ENCODE measurements at places on chromosomes 16 and 17.

DNA sequence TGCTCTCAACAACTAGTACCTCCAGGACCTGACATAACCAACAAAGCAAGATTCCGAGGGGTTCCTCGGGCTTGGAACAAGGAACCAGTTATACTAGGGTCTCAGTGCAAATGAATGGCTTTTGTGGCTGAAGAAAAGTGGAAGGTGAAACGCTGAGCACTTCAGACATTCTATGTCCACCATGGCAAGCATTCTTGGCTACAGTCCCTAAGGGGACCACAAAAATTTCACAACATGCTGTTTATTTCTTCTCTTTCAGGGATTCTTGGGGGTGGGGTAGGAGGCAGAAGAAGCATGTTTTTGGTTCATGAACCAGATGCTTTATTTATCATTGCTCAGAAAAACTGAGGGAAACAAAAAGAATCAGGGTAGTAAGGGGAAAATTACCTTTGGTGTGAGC, 479.9 kb upstream of the CDH11 start:
- no peak for DNase-seq

- no peak for DNase-seq
Measured at GRCh38 chr17:38454532-38454931, 26.3 kb downstream of the ARHGAP23 start.

- DNase-seq = no peak
Measured at GRCh38 chr16:51621610-51622009, 470.5 kb upstream of the SALL1 start.

DNA sequence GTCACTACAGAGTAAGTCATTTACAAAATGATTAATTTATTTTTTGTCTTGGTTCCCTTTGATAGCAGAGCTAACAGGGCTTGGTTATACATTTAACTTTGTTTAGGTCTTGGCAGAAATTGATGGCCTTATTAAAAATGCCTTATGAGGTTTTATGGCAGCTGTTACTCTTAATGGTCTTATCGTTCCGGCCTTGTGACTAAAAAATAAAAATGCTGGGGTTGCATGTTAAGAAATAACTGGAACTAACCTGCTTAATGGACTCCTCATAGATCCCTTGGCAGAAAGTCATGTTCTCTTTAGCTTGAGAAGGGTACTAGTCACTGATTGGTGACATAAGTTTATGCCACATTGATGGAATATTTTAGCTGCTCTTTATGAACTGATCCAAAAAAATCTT, 18.3 kb downstream of the COX11 start:
- no peak for DNase-seq

DNA sequence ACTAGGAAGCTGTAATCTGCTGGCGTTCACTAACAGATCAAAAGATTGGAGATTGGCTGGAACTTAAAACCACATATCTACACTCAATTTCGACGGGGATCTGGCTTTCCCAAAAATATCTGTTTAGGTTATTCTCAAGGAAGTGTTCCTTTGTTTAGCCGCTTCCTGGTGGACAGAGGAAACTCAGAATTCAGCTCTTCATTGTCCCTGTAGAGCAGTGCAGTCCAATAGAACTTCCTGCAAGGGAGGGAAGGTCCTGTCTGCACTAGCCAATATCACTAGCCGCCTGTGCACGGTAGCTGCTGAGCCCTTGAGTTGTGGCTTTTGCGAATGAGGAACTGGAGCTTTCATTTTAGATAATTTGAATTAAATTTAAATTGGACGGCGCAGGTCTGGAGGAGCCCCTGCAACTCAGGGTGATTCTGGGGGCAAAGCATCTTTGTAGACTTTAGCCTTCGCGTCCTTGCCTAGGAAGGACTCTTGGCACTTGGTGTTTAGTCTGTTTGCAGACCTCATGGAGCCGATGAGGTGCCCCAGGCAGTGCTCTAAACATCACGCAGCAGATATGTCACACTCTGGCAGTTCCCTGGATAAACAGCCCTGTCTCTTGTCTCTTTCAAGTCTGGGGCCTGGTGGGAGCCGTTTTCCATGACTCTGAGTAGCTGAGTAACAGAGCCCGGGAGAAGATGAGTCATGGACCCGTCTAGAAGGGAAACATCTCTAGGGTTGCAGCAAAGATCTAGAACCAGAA, 122.2 kb downstream of the CCDC182 start:
- no peak for DNase-seq

- no peak for DNase-seq
Measured at GRCh38 chr16:20409398-20410120, at the start of gene ACSM5. Gene ACSM5, plus strand, starts transcription at chr16:20409534. Its CDS starts 1,951 bp downstream, at chr16:20411485.

Measured in stimulated activated naive CD4-positive, alpha-beta T cell treated with Interleukin-2 at 50 U/mL for 16 hours (primary cell).